ENCODE measurements at places on chromosomes 6 and 20.

DNA sequence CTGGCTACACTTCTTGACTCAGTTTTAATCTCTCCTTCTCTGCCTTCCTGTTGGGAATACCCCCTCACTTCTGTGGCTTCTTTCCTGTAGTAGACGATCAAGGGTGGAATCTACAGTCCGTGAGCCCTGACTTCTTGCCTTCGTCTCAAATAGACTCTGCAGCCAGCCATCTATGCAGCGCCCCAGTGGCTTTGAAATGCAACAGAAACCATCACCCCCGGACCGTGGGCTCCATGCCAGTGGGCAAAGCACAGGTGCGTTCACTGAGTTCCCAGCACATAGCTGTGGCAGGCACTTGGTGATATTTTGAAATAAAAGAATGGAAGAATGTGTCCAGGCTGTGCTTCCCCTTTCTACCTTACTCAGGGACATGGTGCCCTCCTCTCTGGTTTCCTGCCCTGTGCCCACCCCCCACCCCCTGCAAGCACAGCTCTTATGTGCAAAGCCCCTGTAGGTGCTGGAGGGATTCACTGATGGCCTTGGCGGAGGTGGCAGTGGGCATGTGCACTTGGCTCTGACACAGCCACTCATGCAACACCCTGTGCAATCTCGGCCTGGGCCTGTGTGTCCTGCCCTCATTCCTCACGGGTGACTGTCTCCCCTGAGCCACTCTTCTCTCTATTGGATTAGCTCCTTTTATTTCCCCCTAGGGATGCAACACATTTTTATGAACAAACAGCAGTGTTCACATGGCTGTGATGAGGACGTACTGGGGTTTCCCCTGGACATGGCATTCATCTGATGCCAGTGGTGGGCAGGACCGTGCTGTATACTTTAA, 5.5 kb upstream of the CDSN start:
- DNase-seq, result no peak

DNA sequence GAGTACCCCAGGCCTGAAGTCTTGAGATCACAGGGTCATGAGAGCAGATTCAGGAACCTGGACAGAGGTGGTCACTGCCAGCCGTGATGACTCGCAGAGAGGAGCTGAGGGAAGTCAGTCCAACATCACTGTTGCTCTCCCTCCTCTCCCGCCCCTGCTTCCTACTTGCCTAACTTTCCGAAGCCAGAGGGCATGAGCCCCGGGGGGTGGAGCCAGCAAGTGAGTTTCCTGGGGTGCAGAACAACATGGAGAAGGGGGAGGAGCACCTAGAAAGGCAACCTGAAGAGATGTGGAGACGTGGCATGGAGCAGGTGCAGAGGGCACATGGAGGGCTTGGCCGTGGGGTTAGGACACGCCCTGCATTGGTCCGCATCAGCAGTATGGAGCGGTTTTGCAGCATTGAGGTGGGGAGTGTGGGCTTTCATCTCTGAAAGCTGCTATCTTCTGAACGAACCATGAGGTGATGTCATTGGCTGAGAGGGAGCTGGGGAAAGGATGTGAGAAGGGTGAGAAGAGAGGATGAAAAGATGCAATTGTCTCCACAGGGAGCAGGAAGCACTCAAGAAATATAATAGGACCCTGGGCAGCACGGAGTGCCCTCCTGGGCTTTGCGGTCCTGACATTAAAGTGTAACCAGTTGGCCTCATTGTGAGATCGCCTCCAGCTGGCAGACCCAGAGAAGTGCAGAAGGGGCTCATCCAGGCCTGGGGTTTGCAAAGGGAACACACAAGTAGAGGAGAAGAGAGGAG, 25.0 kb downstream of the GDAP1L1 start:
- no peak for DNase-seq

DNA sequence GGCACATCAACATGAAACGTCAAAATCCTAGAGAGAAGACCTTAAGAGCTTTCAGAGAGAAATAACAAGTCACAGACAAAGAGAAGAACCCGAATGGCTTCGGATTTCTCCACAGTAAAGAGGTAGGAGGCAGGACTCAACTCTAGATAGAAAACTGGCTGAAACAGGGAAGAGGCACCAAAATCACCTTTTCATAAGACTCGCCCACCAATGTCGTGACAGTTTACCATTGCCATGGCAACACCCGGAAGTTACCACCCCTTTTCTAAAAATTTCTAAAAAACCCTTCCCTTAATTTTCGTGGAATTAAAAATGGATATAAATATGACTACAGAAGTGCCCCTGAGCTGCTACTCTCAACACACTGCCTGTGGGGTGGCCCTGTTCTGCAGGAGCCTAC, 12.3 kb upstream of the DEFB121 start:
- DNase-seq, result no peak

GRCh38 chr6:113860181-113860955, 3.2 kb downstream of the MARCKS start:
- DNase-seq, result no peak

DNA sequence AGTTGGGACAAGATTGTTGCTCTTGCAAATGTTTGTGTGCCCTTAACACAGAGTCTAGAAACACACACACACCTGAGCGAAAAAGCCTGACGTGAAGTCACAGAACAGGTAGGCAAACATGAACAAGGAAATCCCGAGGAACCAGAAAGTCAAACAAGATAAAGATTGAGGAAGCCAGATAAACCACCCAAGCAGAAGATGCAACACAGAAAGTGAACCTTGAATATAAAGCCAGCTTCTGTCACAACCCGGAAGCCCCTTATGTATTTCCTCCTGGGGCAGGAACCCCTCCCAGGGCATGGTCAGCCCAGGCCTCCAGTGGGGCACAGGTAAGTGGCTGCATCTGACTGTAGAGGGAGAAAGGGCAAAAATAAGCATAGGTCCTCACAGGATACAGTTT, 158.2 kb upstream of the SUPT3H start:
- DNase-seq, result no peak

- no peak for DNase-seq
Measured at GRCh38 chr20:39825524-39825923, 863.4 kb downstream of the DHX35 start.

DNA sequence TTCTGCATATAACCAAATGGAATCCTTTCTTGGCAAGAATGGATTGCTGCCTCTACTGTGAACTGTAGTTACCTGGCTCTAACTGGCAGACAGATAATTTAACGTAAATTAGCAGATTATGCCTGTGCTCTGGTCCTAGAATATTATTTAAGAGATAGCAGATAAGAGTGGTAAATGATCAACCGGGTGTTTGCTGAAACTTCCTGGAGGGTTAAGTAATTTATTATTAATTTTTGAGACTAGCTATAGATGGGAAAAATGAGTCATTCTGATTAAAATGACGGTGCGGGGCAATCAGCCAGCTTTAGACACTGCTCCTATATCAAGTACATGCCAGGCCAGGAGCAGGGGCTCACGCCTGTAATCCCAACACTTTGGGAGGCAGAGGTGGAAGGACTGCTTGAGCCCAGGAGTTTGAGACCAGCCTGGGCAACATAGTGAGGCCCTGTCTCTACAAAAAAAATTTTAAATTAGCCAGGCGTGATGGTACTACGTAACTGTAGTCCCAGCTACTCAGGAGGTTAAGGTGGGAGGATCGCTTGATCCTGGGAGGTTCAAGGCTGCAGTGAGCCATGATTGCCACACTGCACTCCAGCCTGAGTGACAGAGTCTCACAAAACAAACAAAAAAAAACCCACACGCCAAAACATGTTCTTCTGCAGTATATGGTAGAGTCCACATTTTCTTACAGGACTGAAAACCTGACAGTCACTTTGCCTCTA, 22.6 kb downstream of the B4GALT5 start:
- DNase-seq, result no peak

DNA sequence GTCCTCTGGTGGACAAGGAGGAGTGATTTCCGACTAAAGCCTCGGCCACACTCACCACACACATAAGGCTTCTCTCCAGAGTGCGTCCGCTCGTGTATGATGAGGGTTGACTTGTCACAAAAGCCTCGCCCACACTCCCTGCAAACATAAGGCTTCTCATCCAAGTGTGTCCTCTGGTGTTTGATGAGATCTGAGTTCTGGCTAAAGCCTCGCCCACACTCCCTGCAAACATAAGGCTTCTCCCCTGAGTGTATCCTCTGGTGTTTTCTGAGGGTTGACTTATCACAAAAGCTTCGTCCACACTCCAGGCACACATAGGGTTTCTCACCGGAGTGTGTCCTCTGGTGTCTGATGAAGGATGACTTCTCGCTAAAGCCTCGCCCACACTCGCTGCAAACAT, 12.9 kb upstream of the SNRPB start:
- DNase-seq, result no peak
